Stimulated activated CD8-positive, alpha-beta memory T cell treated with anti-CD3 and anti-CD28 coated beads, Interleukin-2, amount 100 ng/mL, for 1 hour (primary cell): ENCODE measurements at places on chromosomes 1 and 21.

DNA sequence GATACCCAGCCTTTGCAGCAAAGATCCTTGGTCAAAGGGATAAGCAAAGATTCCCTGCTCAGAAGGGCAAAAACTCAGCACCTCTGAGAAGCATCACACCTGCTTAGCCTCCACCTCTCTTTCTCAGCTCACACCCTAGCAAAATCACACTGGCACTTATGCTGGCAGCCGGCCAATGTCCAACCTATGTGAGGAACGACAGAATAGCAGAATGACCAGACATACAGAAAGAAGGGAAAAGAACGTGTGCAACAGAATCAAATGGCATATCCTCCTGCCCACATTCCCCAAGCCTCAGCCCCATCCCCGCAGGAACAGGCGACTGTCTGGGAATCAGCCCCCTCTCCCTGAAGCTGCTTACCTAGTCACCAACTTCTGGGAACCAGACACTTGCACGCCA lies 664 bp upstream of the ADORA3 start:
- DNase-seq, result no peak

DNA sequence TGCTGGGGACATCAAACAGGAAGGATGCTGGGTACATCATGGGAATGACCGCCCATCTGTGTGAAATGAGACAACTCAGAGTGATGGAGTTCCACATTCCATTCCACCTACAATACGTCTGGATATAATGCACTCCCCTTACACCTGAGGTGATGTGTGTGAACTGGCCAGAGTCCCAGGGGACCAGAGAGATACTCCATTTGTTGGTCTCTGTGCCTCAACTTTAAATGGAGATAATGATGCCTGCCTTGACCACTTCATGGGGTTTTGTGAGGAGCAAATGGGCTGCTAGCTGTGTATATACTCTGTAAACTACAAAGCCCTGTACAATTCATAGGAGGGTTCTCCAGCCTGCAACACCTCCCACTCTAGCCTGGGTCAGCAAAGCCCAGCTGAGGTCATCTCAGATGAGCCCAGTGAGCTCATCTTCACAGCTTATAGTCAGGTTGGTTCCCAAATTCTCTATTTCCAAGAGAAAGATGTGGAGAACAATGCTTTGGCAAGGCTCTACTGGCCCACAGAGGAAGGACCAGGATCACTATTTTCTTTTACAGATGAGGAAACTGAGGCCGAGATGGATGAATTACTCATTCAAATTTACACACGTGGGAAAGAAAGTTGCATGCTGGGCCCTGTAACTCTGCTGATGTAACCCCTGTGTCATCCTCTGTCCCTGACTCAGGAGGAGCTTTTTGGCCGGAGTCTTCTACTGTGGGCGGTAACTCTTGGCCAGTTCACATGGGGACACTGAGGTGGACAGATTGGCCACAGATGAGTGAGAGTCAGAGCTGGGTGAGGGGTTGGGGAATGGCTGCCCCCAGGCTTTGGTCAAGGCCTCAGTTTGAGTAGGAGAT lies 105.6 kb upstream of the GCLM start:
- no peak for DNase-seq

- no peak for DNase-seq
Observed at GRCh38 chr1:85838238-85838637, 130.0 kb upstream of the ZNHIT6 start.

GRCh38 chr1:212514782-212515181 lies 82.1 kb downstream of the NENF start:
- DNase-seq, result no peak

GRCh38 chr1:205354259-205355074 lies 2.3 kb downstream of the KLHDC8A start:
- peak; percentile 11 for DNase-seq

GRCh38 chr1:224852901-224853568 lies 76.4 kb upstream of the DNAH14 start:
- no peak for DNase-seq

GRCh38 chr1:107704911-107705310 lies 260.1 kb downstream of the VAV3 start:
- no peak for DNase-seq
